RKO (cell line): ENCODE measurements at places on chromosomes 16 and 17.

- DNase-seq: no peak
These were observed 239.5 kb downstream of the ABCC12 start for GRCh38 chr16:47916266-47916665.

- DNase-seq: peak; percentile 36
These were observed 2.5 kb downstream of the TLCD3B start for GRCh38 chr16:30028438-30029076.

- DNase-seq: no peak
These were observed 23.9 kb downstream of the NLRC3 start for GRCh38 chr16:3553138-3553923.

GRCh38 chr16:77043076-77043475 is 147.9 kb upstream of the MON1B start:
- DNase-seq: peak; percentile 53

DNA sequence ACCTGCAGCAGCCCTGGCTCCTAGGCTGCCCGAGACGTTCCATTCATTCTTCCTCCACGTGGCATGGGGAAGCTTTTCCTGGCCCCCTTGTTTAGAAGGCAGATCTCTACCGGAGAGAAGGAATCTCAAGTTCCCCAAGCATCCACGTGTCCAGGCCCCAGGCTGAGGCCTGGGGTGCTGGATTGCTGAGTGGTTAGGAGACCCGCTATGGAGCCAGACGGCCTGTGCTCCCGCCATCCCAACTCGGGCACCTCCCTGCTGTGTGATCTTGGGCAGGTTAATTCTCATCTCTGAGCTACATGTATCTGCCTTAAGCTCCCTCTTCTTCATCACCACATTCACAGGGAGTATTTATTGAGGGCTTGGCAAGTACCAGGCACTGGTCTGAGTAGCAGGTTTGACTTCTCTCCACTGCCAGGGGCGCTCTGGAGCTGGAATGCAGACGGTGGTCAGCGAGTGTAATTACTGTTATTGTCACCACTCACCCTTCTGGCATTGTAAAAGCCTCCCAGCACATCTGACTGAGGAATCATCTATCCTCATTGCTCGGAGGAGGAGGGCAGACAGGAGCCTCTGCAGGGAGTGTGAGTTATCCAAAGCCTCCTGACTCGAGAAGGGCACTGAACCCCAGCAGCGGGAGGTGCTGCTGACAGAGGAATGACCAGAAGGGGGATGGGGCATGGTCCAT is 1.1 kb upstream of the ADGRG1 start:
- DNase-seq: peak; percentile 71

- no peak for DNase-seq
These were observed 1687.5 kb downstream of the TP53TG3F start for GRCh38 chr16:35146723-35147458.

- no peak for DNase-seq
These were observed 37.2 kb upstream of the NUFIP2 start for GRCh38 chr17:29331075-29331707.

DNA sequence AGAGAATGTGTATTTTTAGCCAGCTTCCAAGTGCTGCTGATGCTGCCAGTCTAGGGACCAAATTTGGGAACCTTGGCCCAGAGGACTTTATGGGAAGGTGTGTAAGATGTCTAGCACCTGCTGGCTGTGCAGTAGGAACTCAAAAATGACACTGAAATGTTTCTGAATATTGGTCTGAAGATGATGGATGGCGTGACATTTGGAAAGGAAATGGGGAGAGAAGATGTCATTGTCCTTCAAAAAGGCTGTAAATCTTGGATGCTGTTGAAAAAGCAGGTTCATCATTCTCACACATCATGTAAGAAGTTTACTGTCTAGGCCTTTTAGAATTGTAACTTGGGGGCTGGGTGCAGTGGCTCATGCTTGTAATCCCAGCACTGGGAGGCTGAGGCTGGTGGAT is 6.7 kb downstream of the EPN2 start:
- DNase-seq: no peak

DNA sequence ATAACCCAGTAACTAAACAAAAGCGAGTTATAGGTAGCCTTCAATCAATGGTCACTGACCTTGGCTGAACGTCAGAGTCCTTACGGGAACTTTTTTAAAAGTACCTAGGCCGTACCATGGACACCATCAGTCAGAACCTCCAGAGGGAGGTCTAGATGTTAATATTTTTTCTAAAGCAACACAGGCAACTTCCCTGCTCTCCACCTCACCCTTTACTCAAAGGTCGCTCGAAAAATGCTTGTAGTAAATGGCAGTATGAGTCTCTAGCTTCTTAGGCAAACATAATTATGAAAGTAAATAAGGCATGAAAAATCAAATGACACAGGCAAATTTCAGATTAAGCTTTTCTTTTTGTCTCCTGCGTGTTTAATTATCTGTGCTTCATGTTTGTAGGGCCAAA is 82.1 kb downstream of the SLC39A11 start:
- no peak for DNase-seq

GRCh38 chr17:49728425-49728824 is 20.7 kb upstream of the SLC35B1 start:
- DNase-seq: no peak

DNA sequence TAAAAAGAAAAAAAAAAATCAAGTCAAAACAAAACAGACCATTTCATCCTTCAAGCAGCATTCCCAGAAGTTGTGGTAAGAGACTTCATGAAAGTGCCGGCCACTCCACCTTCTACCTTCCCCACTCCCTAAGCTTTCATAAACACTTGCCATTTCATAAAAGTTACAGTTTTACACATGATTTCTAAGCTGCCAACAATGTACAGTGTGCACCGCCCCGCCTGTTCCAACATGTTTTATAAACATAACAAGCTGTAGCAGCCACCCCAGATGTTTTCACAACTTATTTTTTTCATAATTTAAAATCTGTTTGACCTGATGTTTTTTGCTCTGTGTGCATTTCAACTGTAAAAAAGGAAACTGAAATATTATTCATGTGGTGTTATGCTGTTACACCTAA is 608.1 kb downstream of the TOX3 start:
- DNase-seq: no peak

GRCh38 chr16:89401641-89402445 is 88.5 kb downstream of the ANKRD11 start:
- no peak for DNase-seq

- DNase-seq: no peak
These were observed 503.5 kb downstream of the HS3ST4 start for GRCh38 chr16:26195225-26195624.

GRCh38 chr17:32258383-32259140 is 7.1 kb upstream of the RHBDL3 start:
- no peak for DNase-seq

DNA sequence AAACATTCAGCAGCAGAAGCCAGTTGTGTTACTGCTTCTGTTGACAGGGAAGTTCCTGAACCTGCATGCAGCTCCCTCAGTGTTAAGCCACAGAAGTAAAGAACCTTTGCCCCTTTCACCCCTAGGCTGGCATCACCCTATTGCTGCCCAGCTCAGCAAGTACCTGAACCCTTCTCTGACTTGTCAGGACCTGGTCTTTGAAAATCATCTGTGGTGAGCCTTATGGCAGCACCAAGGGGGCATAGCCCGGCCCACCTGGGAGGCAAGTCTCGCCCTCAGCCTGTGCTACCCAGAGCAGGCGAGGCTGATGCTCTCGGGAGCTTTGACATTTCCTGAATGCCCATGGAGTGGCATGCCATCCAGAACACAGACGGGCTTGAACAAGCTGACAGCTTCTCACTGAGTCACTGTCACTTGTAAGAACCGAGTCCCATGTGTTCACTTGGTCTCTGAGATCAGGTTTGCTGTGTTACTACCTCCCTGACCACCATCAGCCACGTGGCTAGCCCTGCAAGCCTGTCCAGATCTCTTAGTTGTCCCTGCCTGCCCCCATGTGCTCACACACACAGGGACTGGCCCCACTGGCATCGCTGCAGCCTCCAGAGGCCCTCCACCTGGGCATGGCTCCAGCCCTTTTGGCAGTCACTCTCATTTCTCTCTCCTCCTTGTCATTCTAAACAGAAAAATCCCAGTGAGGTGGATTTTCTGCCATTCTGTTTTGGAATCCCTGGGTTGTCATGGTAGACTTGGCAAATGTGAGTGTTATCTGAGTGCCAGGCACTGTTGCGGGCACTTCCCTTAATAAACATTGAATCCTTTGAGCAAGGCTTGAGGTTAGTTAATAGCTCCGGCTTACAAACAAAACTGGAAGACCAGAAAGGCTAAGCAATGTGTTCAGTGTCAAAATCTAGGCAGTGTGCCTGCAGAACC is 2.9 kb upstream of the CARMIL2 start:
- peak; percentile 23 for DNase-seq

DNA sequence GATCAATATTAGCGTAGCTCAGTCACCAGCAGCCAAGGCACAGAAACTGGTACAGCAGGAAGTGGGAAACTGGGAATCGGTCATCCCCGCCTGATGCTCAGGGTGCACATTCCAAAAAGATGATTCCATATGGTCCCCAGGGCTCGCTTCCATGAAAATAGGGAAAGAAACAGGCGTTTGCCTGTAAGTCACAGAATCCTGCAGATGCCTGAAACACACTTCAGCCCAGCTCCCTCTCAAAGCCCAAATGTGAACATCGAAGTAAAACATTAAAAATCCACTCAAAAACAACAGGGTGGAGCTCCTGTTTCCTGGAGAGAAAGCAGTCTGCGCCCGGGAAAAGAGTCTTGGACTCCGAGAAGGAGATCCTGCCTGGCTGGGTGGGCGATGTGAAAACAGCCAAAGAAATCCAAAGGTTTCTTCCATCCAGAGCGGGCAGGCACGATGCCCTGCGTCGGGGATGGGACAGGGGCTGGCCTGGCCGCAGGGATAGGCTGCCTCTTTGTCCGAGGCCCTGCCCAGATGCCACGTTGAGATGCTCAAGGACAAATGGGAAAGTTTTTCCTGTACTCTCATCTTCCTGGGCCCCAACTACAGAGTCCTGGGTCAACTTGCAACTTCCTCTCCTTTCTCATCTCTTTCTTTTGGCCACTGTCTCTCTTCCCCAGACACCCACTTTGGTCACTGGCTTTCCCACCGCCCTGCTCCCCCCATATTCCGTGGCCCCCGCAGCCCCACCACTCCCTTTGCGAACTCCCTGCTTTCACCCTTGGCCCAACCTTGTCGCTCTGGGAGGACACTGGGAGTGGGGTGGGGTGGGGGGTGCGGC is 743 bp downstream of the WIPI1 start:
- DNase-seq: peak; percentile 94

DNA sequence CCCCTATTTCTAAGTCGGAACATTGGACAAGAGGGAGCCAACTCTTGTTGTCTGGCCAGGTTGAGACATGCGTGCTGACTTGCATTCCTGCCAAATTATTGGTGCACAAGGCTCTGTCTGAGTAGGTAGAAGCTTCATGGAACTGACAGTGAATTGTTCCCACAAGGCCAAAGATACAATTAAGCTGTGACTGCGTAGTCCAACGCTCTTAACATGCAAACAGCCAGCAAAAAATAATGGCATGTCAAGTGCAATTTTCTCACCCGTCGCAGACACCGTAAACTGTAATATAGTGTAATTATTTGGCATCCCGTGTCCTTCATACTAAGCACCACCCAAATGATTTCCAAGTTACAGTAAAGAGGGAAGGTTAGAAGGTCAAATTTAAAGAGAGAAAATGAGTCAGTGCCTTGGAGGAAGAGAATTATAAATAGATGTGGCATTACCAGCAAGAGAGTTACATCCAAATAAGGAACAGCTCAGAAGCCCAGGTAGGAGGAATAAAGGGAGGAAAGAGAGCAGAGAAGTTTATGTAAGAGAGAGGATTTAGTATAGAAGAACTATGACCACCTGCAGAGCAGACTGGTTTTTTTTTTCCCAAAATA is 21.8 kb downstream of the CDH8 start:
- DNase-seq: no peak

DNA sequence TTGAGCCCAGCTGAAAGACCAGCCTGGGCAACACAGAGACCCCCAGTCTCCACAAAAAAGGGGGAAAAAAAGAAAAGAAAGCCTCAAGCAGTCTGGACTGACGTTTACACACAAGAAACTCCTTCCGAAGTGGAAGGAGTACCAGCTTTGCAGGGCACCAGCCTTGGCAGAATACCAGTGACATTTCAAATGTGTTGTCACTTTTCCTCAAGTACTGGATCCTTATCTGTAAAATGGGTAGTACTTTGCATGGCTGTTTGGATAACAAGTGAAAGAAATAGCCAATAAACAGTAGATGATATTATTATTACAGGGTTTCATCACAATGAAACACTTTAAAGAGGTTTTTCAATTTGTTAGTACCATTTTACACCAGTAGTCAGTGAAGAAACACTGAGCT is 14.2 kb downstream of the YWHAE start:
- no peak for DNase-seq

- no peak for DNase-seq
These were observed 534.0 kb downstream of the MAF start for GRCh38 chr16:79066561-79066960.

DNA sequence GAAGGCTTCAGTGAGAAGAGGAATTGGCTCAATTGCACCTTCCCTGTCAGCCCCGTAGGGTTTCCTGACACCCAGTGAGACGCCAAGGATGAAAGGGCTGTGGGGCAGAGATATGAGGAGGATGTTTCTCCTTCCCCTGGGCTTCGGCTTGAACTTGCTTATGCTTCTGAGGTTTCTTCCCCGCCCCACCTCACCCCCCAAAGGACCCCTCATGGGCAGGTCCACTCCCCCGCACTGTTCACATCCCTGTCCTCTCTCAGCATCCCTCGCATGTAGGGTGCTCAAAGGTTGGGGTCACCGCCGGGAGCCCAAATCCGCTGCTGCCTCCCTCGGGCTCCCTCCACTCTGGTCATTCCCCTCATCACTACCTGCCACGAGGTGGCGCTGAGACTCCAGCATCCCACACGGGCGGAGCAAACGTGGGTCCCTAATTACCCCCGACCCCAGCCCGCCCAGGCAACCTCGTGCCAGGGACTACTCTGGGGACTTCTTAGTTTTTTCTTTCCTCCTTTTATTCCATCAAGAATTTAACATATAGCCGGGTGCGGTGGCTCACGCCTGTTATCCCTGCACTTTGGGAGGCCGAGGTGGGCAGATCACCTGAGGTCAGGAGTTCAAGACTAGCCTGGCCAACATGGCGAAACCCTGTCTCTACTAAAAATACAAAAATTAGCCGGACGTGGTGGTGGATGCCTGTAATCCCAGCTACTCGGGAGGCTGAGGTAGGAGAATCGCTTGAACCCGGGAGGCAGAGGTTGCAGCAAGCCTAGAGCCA is 3.3 kb upstream of the TRARG1 start:
- DNase-seq: peak; percentile 46

GRCh38 chr16:31403590-31404352 is 10.6 kb downstream of the ITGAD start:
- DNase-seq: peak; percentile 15

- DNase-seq: no peak
These were observed 87.2 kb downstream of the MAP2K4 start for GRCh38 chr17:12107905-12108304.
